ENCODE measurements at places on chromosomes 6 and 20.

- DNase-seq, result no peak
These were observed 31.5 kb upstream of the TGM2 start for GRCh38 chr20:38196592-38196991.

DNA sequence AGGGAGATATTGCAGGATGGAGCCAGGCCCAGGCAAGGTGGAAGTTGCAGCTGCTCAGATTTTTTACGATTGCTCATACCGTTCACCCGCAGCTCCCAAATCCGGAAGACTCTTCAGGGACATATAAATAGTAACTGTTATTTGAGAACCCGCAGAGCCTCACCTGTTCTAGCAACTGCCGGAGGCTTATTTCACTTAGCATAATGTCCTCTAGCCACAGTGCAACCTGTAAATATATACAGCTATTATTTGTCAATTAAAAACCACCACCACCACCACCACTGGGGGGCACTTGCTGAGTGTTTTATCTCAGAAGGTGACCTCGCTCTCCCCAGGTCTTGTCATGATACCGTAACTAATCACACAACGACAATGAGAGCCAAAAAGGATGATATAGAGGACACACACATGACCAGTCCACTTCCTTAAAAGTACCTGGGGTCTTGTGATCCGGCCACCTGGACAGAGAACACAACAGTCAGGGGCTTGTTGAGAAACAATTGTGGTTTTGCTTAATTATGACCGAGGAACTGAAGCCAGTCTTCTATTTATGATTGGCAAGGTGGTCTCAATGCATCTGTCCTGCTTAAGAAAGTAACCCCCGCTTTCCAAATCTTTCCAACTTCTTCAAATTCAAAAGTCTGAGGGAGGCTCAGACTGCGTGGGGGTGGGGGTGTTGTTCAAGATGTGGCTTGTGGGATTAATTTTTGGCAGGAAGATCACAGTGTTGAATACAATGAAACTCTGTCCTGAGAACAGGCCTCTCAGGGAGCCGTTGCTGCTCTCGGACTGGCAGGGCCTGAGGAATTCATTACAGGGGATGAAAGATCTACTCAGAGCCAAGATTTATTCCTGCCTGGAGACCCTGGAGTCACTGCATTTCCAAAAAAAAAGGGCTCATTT lies 107.7 kb upstream of the PRND start:
- DNase-seq, result peak; percentile 50

DNA sequence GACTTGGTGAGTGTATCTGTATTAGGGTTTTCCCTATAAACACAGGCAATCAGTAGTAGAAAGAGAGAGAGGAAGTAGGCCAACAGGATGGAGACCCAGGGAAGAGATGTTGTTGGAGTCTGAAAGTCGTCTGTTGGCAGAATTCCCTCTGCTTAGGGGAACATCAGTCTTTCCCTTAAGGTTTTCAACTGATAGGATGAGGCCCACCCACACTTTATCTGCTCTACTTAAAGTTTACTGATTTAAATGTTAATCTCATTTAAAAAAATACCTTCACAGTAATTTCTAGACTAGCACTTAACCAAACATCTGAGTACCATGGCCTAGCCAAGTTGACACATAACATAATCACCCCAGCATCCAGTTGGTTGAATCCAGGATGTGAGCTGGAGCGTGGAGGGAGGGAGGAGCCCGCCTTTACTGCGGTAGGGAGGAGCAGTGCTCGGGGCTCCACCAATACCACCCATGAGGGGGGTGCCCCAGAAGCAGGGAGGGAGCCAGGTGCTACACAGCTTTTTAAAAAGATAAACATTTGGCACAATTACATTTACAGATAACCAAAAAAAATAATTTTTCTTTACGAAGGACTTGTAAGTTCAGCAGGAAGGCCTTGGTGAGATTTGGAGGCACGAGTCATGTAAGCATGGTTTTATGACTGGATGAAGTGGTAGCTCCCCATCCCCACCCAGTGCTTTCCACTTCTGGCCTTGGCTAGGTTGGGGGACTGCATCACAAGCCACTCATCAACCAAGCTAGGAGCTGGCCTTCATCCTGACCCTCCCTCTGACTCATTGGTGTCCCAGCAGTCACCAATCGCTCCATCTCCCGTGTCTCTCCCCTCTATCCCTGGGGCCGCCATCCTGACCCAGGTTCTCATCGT lies 18.4 kb upstream of the SNX9 start:
- no peak for DNase-seq

DNA sequence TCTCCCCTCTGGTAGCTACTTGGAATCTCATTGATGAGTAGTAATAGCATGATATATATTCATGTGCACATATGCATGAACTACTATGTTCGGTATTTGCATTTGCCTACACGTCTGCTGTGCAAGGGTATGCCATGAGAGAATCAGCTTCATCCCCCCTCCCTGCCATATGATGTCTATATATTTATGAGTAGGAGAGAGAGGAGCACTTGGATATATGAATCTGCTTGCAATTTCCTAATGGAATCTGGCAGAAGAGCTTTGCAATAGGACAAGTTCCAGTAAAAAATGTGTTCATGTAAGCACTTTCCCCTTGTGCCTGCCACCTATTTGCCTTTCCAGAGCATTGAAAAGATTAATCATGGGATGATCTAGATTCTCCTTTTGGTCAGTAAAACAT lies 76.2 kb upstream of the BACH2 start:
- DNase-seq, result no peak

DNA sequence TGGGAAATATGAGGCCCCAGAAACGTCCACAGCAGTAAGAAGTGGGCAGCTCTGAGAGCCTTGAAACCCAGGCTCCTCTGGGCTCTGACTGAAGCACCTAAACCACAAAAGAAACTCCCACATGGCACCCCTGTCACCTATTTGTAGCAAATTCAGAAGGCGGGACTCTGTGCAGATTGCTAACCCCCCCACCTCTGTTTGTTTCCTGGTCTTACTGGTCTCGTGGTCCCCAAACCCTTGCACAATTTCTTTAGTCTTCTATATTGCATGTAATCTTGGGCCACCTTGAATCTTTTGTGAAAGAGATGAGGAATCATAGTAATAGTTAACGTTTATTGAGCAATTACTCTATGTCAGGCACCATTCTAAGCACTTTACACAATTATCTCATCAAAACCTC lies 154.3 kb downstream of the PREX1 start:
- DNase-seq, result no peak

DNA sequence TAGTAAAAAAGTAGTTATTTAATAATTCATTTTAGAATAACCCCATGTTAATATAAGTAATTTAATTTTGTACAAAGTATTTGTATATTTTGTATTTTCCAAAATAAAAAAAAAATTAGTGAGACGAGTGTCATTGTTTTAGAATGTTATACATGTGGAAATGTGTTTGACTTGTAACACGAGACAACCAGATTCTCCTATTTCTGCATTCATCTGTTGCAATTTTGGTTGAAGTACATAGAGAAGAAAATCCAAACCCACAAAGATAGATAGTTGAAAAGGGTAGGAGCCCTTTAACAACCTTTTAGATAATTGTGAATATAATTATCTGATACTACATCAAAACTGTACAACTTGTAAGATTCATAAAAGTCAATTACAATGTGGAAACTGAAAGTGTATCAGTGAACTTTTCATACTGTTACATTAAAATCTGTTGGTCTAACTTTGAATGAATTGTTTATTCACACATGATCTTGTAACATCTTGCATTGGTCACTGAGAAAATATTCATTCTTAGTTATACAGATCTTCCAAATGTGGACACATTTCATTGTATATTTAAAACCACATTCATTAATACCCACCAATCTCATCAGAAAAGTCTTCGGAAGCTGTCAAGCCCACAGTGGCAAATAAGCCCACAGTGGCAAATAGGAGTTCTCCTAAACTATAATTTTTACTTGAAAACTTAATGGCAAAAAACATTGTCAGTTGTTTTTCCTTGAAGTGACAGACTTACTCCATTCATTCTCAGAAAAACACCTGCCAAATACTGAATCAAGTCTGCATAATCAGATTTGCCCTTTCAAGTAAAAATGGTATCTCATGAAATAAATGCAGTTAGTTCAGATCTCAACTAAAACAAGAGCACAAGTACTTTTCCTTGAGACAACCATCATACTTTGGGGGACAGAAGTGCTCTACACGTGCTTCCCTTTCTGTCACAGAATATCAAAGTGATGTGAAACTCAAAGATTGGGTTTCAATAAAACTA lies 52.8 kb downstream of the FKBP5 start:
- no peak for DNase-seq

DNA sequence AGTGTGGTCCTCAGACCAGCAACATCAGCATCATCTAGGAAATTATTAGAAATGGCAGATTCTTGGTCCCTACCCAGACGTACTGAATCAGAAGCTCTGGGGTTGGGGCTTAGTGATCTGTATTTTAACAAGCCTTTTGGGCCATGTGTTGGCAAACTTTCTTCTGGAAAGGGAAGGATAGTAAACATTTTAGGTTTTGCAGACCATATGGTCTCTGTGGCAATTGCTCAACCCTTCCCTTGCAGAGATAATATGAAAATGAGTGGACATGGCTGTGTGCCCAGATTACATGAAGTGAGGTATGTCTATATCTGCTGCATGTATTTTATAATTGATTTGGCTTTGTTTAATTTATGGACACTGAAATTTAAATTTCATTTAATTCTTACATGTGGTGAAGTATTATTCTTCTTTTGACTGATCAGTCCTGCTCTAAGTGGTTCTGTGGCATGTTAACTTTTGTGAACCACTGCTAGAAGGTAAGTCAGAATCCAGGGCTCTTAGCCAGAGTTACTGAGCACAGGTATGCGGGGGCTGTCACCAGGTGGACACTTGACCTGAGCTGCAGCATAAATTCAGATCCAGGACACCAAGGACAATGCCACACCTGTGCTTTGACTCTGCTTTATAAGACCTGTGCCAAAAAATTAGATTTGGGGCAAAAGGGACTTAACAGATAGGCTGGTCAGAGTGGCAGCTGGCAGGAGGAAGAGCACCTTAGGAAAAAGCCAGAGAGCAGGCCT lies 43.2 kb downstream of the LY86 start:
- no peak for DNase-seq

GRCh38 chr20:51695574-51696303 lies 72.5 kb downstream of the ATP9A start:
- DNase-seq, result no peak

- DNase-seq, result no peak
These were observed 204.4 kb upstream of the ID4 start for GRCh38 chr6:19632786-19633185.

GRCh38 chr20:21303872-21304586 lies 898 bp downstream of the XRN2 start:
- DNase-seq, result no peak

GRCh38 chr6:84035484-84035883 lies 1.9 kb downstream of the MRAP2 start:
- DNase-seq, result no peak

GRCh38 chr6:52843605-52844004 lies 3.0 kb upstream of the GSTA5 start:
- no peak for DNase-seq

GRCh38 chr20:17315407-17316231 lies 88.8 kb downstream of the PCSK2 start:
- no peak for DNase-seq

- DNase-seq, result no peak
These were observed 49.6 kb upstream of the SNAP91 start for GRCh38 chr6:83758533-83758932.

DNA sequence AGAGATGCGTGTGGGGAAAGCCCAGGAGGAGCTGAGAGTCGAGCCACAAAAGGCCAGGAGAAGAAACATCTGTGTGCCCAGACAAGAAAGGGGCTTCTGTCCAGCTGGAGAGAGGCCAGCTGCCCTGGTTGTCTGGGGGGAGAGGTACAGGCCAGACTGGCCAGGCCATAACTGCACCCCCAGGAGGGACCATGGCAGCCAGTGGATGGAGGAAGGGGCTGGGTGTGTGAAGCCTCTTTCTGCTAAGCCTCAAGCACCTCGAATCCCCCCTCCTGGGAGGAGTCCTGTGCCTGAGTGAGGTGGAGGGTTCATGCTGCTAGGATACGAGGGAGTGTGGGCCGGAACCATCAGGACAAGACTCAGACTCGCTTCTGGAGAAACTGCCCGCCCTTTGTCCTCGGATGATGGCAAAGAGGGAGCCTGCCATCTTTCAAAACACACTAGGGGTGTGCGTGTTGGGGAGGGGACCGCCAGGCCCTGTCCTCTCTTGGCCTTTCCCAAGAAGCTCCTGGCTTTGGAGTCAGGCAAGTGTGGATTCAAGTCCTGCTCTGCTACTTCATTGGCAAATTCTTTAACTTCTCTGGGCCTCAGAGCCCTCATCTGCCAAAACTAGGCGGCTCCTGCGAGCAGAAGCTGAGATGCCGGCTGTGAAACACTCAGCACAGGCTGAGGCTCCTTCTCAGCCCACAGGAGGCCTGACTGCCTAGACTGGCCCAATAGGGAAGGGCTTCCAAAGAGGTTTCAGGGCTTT lies 90.3 kb downstream of the ASXL1 start:
- DNase-seq, result no peak

DNA sequence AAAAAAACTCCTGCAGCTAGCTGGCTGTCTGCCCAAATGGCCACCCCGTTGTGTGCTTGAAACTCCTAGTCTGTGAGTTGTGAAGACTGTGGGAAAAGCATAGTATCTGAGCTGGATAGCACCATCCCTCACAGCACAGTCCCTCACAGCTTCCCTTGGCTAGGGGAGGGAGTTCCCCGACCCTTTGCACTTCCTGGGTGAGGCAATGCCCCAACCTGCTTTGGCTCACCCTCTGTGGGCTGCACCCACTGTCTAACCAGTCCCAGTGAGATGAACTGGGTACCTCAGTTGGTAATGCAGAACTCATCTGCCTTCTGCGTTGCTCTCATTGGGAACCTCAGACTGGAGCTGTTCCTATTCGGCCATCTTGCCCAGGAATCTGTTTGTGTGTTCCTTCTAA lies 260.6 kb upstream of the STXBP5 start:
- DNase-seq, result no peak

GRCh38 chr20:1327241-1327653 lies 1.7 kb downstream of the SDCBP2 start:
- DNase-seq, result no peak

GRCh38 chr6:36115412-36115811 lies 14.9 kb upstream of the MAPK13 start:
- no peak for DNase-seq

- DNase-seq, result no peak
These were observed 50.8 kb upstream of the BACH2 start for GRCh38 chr6:90347411-90347851.

- DNase-seq, result no peak
These were observed 10.3 kb upstream of the IER3 start for GRCh38 chr6:30754631-30755030.

GRCh38 chr6:169943241-169944060 lies 192.0 kb downstream of the ERMARD start:
- DNase-seq, result no peak

DNA sequence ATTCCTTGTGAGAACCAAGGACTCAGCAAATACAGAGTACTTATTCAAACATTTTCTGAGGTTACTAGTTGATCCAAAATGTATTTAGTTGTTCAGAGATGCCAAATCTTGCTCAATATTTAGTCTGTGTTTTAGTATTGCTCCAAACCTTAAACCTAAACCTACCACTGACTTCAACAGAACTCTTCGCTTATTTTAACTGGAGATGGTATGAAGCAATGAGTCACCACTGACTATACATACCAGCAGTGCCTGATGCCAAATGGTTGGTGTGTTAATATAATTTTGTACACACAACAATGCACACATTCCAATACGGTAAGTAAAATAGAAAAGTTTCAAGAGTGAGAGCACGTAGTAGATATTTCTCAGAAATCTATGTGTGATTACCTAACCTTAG lies 1.9 kb upstream of the SPTLC3 start:
- DNase-seq, result no peak

Data from activated CD4-positive, CD25-positive, alpha-beta regulatory T cell treated with anti-CD3 and anti-CD28 coated beads, Interleukin-2, amount 50 U/mL, for 72 hours (primary cell).